ENCODE measurements at places on chromosomes 5 and 9. TPM values are rescaled to one million over a fixed set of nuclear protein-coding genes. Genes with fewer than 3 reads are reported as not detected.

GPR150 gene
- 0.52 TPM for total RNA-seq

- H3K27me3 ChIP-seq: peaks cover 3% of the 10 kb centered on the region
- DNase-seq: no peak
- H3K4me1 ChIP-seq: no peaks in the 10 kb centered on the region
- no peak overlapping the region for H3K27ac ChIP-seq
- H3K36me3 ChIP-seq: no peaks in the 10 kb centered on the region
These were observed 42.7 kb upstream of the PALM2AKAP2 start for GRCh38 chr9:109737295-109737694.

DNA sequence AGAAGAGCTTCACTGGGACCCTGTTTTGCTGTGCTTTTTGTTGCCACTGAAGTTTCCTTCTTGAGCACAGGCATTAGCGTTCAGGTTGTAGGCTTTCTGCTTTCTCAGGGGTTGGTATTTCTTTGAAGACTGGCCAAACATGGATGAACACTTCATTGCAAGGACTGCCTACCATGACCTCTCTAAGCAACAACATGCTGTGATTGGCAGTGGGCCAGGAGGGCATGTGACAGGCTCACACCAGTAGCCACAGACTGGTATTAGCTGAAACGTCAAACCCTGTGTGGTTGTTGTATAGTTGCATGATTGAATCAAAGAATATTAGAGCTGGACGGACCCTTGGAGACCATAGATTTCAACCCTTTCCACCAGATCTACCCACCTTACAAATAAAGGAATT is 20.0 kb upstream of the MLANA start:
- DNase-seq: no peak
- H3K4me1 ChIP-seq: peaks cover 17% of the 10 kb centered on the region
- no peak overlapping the region for H3K27ac ChIP-seq
- no peak overlapping the region for H3K4me3 ChIP-seq
- no peaks in the 10 kb centered on the region for H3K36me3 ChIP-seq

INSL6 gene
- total RNA-seq: not detected

GRCh38 chr9:136118320-136119060 is at the start of gene TMEM250:
TMEM250 (minus strand) TSS chr9:136118875; CDS start chr9:136116900, 1,975 bp downstream.
- peaks cover 3% of the 10 kb centered on the region for H3K36me3 ChIP-seq
- H3K27ac ChIP-seq: peak within 1 kb of the TSS; percentile 90
- peak within 1 kb of the TSS; percentile 86 for H3K4me3 ChIP-seq

GRCh38 chr9:109907400-109907799 is 127.4 kb downstream of the PALM2AKAP2 start:
- no peaks in the 10 kb centered on the region for H3K4me1 ChIP-seq
- no peak overlapping the region for H3K27ac ChIP-seq
- DNase-seq: no peak
- no peak overlapping the region for H3K4me3 ChIP-seq
- H3K36me3 ChIP-seq: no peaks in the 10 kb centered on the region
- no peaks in the 10 kb centered on the region for H3K27me3 ChIP-seq

- no peak overlapping the region for H3K4me3 ChIP-seq
- H3K4me1 ChIP-seq: no peaks in the 10 kb centered on the region
- H3K36me3 ChIP-seq: no peaks in the 10 kb centered on the region
- no peak for DNase-seq
These were observed 19.3 kb downstream of the RFK start for GRCh38 chr9:76374783-76375559.

- DNase-seq: no peak
- no peak overlapping the region for H3K4me3 ChIP-seq
- H3K36me3 ChIP-seq: no peaks in the 10 kb centered on the region
- no peaks in the 10 kb centered on the region for H3K4me1 ChIP-seq
- H3K27me3 ChIP-seq: peaks cover 8% of the 10 kb centered on the region
These were observed 305.2 kb upstream of the DAB2 start for GRCh38 chr5:39730006-39730405.

GRCh38 chr9:76733096-76733495 is 31.1 kb upstream of the PCA3 start:
- no peak overlapping the region for H3K27ac ChIP-seq
- H3K4me1 ChIP-seq: no peaks in the 10 kb centered on the region
- H3K36me3 ChIP-seq: no peaks in the 10 kb centered on the region
- H3K27me3 ChIP-seq: peaks cover 3% of the 10 kb centered on the region
- no peak overlapping the region for H3K4me3 ChIP-seq

GARIN3 gene
- 0.47 TPM for total RNA-seq

- H3K36me3 ChIP-seq: no peaks in the 10 kb centered on the region
- no peak for DNase-seq
- no peaks in the 10 kb centered on the region for H3K27me3 ChIP-seq
- no peak overlapping the region for H3K4me3 ChIP-seq
- H3K27ac ChIP-seq: no peak overlapping the region
These were observed 24.9 kb downstream of the TRPM3 start for GRCh38 chr9:71096421-71097108.

- H3K4me3 ChIP-seq: no peak overlapping the region
- H3K27me3 ChIP-seq: no peaks in the 10 kb centered on the region
- H3K4me1 ChIP-seq: no peaks in the 10 kb centered on the region
- H3K27ac ChIP-seq: no peak overlapping the region
- no peaks in the 10 kb centered on the region for H3K36me3 ChIP-seq
- DNase-seq: no peak
These were observed 772.0 kb upstream of the ACO1 start for GRCh38 chr9:31612336-31613030.

- peaks cover 1% of the 10 kb centered on the region for H3K4me1 ChIP-seq
- no peak for DNase-seq
- no peaks in the 10 kb centered on the region for H3K27me3 ChIP-seq
- H3K4me3 ChIP-seq: no peak overlapping the region
- no peak overlapping the region for H3K27ac ChIP-seq
These were observed 4.7 kb downstream of the SARDH start for GRCh38 chr9:133733421-133733795.

SREK1IP1 gene
- 33.5 TPM for total RNA-seq

- peaks cover 64% of the 10 kb centered on the region for H3K4me1 ChIP-seq
- H3K4me3 ChIP-seq: no peak overlapping the region
- H3K36me3 ChIP-seq: peaks cover 35% of the 10 kb centered on the region
- peak overlapping the region; percentile 34 for H3K27ac ChIP-seq
- DNase-seq: no peak
These were observed 7.9 kb downstream of the LNPEP start for GRCh38 chr5:96943799-96944198.

- no peaks in the 10 kb centered on the region for H3K36me3 ChIP-seq
- DNase-seq: peak; percentile 14
- no peak overlapping the region for H3K4me3 ChIP-seq
- H3K27ac ChIP-seq: no peak overlapping the region
These were observed 4.9 kb upstream of the C7 start for GRCh38 chr5:40904205-40904993.

- peak overlapping the region; percentile 100 for H3K27ac ChIP-seq
- peaks cover 57% of the 10 kb centered on the region for H3K4me1 ChIP-seq
- H3K4me3 ChIP-seq: peak overlapping the region; percentile 99
- no peak for DNase-seq
- peaks cover 46% of the 10 kb centered on the region for H3K36me3 ChIP-seq
These were observed 746 bp upstream of the NPM1 start for GRCh38 chr5:171386861-171387344.

DNA sequence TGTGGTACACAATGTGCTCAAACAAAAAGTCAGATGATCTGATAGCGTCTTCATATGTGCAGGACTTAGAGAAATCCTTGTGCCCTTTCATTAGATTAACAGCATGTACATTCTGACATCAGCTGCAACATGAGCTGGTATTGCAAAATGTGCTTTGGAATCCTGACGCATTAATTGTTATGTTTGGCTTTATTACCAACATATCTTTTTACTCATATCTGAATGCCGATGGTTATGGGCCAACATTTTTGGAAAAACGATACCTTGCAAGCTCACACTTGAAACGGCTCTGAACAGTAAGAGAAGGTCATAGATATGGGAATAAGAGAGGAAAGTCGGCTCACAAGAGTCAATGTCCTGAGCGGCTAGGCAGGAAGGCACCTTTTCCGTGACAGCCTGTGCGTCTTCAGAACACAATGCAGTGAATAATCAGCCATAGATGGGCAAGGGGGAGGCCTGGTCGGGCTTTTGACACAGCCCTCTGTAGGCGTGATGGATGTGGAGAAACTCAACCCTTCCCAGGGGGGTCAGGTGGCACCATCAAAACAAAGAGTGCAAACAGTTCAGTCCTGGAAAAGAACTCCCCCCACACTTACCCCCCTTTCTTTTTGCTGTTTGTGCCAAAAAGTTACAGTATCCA is 36.4 kb upstream of the GAS1 start:
- peaks cover 24% of the 10 kb centered on the region for H3K27me3 ChIP-seq
- H3K4me1 ChIP-seq: no peaks in the 10 kb centered on the region
- no peak for DNase-seq
- H3K36me3 ChIP-seq: no peaks in the 10 kb centered on the region

- no peaks in the 10 kb centered on the region for H3K4me1 ChIP-seq
- H3K4me3 ChIP-seq: no peak overlapping the region
- no peaks in the 10 kb centered on the region for H3K36me3 ChIP-seq
- no peaks in the 10 kb centered on the region for H3K27me3 ChIP-seq
- DNase-seq: no peak
- H3K27ac ChIP-seq: no peak overlapping the region
These were observed 44.8 kb upstream of the CYLC2 start for GRCh38 chr9:102950346-102950745.

GRCh38 chr5:139707445-139708003 is 59.4 kb downstream of the CXXC5 start:
- no peaks in the 10 kb centered on the region for H3K36me3 ChIP-seq
- peaks cover 27% of the 10 kb centered on the region for H3K4me1 ChIP-seq
- no peak overlapping the region for H3K27ac ChIP-seq

- DNase-seq: no peak
- no peaks in the 10 kb centered on the region for H3K4me1 ChIP-seq
- H3K27me3 ChIP-seq: no peaks in the 10 kb centered on the region
- no peak overlapping the region for H3K27ac ChIP-seq
- no peak overlapping the region for H3K4me3 ChIP-seq
These were observed 335.0 kb upstream of the TUSC1 start for GRCh38 chr9:26013199-26013598.

- H3K36me3 ChIP-seq: peaks cover 3% of the 10 kb centered on the region
- DNase-seq: no peak
These were observed 202.7 kb upstream of the NR3C1 start for GRCh38 chr5:143606043-143606752.

DNA sequence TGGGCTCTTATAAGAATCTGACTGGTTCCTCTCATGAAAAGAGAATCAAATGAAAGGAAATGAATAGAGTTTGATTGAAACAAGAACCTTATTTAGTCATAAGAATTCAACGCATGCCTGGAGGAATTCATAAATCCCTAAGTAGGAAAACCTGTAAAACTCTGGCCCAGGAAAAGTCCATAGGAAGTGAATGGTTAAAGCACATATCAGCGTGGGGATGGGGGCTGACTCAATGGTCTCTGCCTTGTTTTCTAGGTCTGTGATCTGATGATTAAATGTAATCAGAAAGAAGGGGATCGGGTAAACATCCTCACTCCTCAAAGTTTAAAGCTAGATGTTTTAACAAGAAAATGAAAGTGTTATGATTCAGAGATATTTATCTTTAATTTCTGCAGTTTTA is 759.4 kb upstream of the C9orf72 start:
- DNase-seq: no peak
- H3K27ac ChIP-seq: no peak overlapping the region
- no peak overlapping the region for H3K4me3 ChIP-seq

DNA sequence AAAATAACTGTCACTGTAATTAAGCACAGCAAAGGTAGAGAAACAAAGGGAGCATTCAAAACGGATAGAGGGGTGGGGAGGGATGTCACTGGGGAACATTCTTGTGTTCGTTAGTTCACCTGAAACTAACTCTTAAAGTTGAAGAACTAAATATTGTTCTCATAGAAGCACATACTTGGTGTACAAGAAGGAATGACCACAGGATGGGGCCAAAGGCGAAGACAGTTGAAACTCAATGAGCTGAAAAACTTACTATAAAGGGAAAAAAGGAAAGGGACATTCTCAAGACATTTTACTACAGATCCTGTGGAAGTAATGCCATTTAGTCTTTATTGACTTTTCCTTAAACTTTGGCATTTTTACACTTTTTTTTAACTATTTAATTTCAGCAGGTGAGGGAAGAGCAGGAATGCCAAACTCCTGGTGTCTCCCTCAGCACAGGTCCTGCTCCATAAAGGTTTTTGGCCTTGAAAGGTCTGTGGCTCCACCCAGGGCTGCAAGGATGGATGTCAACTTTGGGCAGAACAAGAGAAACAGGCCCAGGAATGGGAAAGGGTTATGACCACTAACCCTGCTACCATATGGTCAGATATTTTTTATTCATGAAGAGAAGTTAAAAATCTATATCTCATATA is 197.6 kb upstream of the RASA1 start:
- H3K36me3 ChIP-seq: peaks cover 3% of the 10 kb centered on the region
- H3K27me3 ChIP-seq: no peaks in the 10 kb centered on the region
- DNase-seq: no peak
- no peak overlapping the region for H3K27ac ChIP-seq

DNA sequence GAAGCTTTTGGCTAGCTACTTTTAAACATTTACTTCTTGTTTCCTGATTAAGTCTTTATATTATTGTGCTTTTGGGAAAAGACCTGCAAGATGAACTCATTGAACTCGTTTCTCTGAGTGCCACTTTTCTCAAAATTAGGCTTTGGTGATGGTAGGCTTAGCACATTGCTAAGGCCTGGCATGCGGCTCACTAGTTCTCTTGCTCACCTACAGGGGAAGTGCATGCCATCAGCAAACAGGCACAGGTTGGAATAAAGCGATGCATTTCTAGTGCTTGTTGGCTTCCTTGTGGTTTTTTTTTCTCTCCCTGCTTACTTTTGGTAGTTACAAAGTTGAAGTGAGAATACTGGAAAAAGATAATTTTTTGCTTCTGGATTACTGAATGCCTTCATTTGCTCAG is 41.4 kb downstream of the TLE4 start:
- peaks cover 29% of the 10 kb centered on the region for H3K36me3 ChIP-seq
- peaks cover 60% of the 10 kb centered on the region for H3K4me1 ChIP-seq
- no peak overlapping the region for H3K4me3 ChIP-seq
- no peak for DNase-seq
- no peak overlapping the region for H3K27ac ChIP-seq
- H3K27me3 ChIP-seq: no peaks in the 10 kb centered on the region

DNA sequence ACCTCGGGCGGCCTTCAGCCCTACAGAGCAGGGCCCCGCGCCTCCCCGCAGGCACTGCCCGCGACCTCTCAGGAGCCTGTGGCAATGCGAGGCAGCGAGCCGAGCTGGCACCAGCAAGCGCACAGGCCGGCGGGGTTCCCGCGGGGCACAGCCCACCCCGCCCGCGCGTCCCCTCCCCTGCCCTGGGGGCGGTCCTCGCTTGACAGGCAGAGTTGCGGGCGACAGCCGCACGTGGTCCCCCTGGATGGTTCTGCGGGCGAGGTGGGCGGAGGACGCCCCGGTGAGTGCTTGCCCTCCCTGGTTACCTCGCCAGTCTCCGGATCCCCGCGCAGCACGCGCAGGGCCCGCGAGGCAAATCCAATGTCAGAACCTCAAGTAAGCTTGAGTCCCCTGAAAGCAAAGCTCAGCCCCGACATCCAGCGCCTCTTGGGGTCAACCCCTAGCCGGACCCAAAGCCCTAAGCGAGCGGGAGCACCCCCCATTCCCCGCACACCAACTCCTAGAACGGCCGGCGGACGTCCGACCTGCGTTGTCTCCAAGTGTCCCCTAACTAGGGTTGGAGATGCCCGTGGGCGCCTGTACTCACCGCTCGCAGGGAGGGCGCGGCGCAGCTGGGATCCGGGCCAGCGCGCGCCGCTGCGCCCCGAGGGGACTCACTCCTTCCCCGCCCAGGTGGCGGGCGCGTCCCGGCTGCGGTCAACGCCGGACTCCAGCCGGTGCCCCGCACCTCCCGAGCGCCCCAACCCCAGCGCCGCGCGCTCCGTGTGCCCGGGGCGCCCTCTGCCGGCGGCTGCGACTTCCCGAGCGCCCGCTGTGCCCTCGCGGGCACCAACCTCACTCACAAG is at the start of gene DRD1:
Gene DRD1, minus strand, starts transcription at position 123 of the 845 bp plus-strand sequence. CDS start 1,083 bp downstream, outside the sequence.
- peak within 1 kb of the TSS; percentile 60 for H3K4me3 ChIP-seq
- peaks cover 79% of the 10 kb centered on the region for H3K27me3 ChIP-seq
- H3K27ac ChIP-seq: no peak within 1 kb of the TSS

Measured in activated naive CD8-positive, alpha-beta T cell treated with anti-CD3 and anti-CD28 coated beads for 36 hours (primary cell).